ENCODE measurements at places on chromosomes 3 and 15.

GRCh38 chr3:6779140-6779539 is 81.8 kb upstream of the GRM7 start:
- DNase-seq: peak; percentile 11

- DNase-seq: peak; percentile 13
Observed at GRCh38 chr3:26623419-26624208, 1.0 kb downstream of the LRRC3B start.

- DNase-seq: no peak
Observed at GRCh38 chr3:30777426-30778113, 116.9 kb downstream of the GADL1 start.

- DNase-seq: no peak
Observed at GRCh38 chr3:14423963-14424362, 21.6 kb downstream of the SLC6A6 start.

GRCh38 chr15:74418575-74419338 is 15.0 kb downstream of the SEMA7A start:
- DNase-seq: peak; percentile 29

DNA sequence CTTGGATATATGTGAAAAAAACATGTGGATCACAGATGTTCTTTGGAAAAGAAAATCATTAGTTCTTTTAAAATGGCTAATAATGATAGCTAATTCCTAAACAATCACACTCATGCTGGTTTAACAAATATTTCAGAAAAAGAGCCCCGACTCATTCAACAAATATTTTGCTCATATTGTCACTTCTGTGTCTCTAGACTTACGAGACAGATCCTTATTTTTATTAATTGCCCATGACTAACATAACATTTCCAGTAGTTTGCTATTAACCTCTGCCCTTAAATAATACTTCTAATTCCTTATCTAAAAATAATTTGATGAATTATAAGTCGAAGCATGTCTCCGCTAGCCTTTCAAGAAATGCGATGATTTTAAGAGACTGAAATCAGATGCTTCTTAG is 70.4 kb downstream of the SATB1 start:
- no peak for DNase-seq

- no peak for DNase-seq
Observed at GRCh38 chr3:119609301-119609700, 11.6 kb downstream of the PLA1A start.

GRCh38 chr3:134222835-134223234 is 27.8 kb downstream of the RYK start:
- no peak for DNase-seq

DNA sequence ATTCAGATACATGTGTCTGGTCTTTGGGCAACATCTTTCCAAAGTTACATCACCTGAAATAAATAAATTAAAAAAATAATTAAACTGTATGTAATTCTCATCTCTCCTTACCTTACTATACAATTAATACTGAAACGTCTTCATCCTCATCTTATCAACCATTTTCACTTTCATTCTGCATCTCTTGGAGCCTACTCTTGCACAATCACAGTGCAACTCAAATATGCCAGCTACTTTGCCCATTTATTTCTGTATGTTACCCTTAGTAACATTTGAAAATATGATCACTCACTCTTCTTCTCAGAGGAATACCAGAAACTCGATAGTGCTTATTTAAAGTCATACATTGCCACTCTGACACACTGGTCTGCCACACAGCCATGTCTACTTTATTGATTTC is 1357.1 kb upstream of the CADM2 start:
- no peak for DNase-seq

GRCh38 chr3:112084980-112085705 is 1.0 kb upstream of the C3orf52 start:
- no peak for DNase-seq

- no peak for DNase-seq
Observed at GRCh38 chr15:58738046-58738707, 11.3 kb downstream of the ADAM10 start.

DNA sequence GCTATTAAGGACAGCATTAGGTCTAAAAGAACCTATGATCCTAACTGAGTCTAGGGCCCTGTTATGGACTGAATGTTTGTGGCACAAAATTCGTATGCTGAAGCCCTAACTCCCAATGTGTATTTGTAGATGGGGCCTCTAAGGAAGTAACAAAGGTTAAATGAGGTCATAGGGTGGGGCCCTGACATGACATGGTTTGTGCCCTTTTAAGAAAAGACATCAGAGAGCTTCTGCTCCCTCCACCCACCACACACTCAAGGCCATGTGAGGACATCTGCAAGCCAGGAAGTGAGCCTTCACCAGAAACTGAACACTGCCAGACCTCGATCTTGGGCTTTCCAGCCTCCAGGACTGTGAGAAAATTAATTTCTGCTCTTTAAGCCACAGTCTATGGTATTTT is 49.2 kb downstream of the PHC3 start:
- DNase-seq: no peak

GRCh38 chr15:67079361-67079760 is 14.0 kb downstream of the SMAD3 start:
- no peak for DNase-seq

DNA sequence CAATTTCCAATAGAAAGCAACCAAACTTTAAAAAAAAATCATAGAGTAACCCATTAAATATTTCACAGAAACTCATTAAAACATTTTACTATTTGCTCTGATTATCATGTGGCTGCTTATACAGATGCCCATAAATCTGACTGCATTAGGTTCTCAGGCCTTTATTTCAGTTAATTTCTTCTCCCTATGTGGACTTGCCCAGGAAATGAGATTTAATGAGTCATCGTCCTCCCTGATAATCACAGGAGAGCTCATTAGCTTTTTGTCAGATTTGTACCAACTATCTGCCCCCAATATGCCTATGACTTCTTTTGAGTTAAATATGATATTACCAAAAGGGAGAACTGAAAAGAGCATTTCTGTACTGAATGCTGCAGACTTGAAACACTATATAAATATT is 168.0 kb downstream of the FOXB1 start:
- DNase-seq: no peak

DNA sequence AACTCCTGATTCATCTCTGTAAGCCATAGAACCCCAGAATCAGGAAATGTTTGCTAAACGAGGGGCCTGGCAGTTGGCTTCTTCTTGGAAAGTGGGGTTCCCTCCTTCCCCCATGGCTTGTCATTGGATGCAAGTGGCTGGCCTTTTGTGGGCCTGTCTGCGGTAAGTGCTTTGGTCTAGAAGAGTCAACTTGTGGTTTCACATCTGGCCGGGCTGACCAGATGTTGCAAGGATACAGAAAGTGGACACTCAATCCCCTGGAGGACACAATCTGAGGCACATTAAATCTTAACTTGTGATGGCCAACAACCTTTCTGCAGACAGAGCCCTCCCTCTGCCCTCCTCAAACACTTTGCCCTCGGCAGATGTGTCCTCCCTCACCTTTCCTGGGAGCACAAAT is 1.1 kb downstream of the FAH start:
- DNase-seq: no peak

GRCh38 chr3:55622733-55623132 is 135.6 kb upstream of the WNT5A start:
- DNase-seq: no peak

DNA sequence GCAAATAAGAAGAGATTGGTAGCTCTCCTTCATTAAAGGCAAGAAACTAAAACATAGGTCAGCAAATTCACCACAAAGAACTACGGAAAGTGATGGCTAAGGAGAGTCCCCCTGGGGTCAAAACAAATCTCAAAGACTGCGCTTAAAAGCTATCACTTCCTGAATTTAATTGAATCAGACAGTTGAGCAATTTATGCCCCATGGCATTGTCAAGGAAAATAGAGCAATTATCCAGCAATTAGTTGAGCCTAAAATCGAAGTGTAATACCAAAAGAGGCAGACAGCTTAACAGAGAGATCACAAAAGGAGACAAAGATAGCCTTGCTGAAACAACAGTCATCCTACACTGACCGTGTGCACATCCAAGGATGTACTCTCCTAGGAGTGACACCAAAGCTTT is 74.4 kb upstream of the SCN10A start:
- no peak for DNase-seq

GRCh38 chr3:18124501-18124900 is 300.6 kb downstream of the SATB1 start:
- no peak for DNase-seq

GRCh38 chr3:124097362-124098131 is 105.6 kb upstream of the ROPN1 start:
- no peak for DNase-seq

- no peak for DNase-seq
Observed at GRCh38 chr3:13202744-13203397, 129.6 kb upstream of the IQSEC1 start.

GRCh38 chr15:92608866-92609700 is 46.5 kb downstream of the FAM174B start:
- no peak for DNase-seq

GRCh38 chr3:159559771-159560170 is 428.9 kb upstream of the IL12A start:
- no peak for DNase-seq

GRCh38 chr3:189727898-189728297 is 96.7 kb downstream of the TP63 start:
- DNase-seq: no peak

DNA sequence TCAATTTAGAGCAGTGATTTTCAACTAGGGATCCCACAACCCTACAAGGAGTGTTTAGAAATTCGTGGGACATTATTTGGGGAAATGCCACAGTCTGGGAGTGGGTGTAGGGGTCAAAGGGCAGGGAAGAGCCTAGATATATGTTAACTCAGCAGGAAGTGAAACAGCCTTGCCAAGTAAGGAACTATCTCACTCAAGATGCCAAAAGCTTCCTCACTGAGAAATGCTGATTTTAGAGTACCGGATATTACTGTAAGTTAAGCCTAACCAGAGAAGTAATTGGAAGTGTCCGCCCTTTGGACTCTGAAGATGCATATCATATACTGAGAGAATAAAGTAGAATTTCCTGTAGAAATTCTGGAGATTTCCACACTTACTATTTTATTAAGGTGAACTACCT is 158.6 kb downstream of the BBX start:
- DNase-seq: no peak

DNA sequence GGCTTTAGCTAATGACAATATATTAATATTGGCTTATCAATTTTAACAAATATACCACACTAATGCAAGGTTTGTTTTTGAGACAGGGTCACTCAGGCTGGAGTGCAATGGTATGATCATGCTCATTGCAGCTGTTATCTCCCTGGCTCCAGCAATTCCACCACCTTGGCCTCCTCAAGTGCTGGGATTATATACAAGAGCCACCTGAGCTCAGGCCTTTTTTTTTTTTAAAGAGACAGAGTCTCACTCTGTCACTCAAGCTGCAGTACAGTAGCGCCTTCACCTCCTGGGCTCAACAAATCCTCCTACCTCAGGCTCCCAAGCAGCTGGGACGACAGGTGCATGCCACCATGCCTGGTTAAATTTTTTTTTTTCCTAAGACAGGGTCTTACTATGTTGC is 11.7 kb downstream of the DLG1 start:
- no peak for DNase-seq

- peak; percentile 60 for DNase-seq
Observed at GRCh38 chr15:74653426-74654102, 37.9 kb downstream of the CLK3 start.

- no peak for DNase-seq
Observed at GRCh38 chr15:74304431-74304830, 63.0 kb downstream of the CYP11A1 start.

DNA sequence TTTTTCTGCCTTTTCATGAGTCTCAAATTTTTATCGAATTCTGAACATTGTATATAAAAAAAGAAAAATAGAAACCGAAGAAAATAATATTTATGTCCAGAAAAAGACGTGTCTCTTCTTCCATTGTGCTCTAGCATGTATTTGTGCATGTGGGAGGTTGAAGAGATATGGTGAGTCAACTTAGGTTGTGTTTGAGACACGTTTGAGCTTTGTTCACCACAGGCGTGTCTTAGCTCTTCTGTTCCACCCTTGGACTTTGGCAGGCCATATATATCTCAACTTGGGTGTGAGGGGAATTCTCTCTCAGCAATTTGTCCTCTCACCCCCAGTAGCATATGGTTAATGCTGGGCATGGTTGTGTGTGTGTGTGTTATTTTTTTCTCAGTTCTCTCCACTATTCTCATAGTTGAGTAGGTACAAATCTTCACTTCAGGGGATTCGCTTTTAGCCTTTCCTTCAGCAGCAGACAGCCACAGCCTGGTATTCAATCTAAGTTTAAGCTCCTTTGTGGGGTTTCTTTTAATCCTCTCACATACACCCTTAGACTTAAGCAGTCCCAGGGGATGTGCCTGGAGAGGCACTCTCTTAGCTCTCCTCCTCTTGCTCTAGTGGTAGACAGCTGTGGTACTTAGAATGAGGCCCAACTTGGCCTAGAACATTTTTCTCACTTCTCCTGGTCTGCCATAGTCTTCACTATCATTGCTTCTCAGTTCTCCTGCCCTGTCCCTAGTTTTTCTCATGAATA is 286.5 kb upstream of the RBMS3 start:
- no peak for DNase-seq

All from upper lobe of left lung (tissue), 6 donors.